ENCODE measurements at places on chromosomes 11 and 22. TPM values are rescaled to one million over a fixed set of nuclear protein-coding genes. Genes with fewer than 3 reads are reported as not detected.

DNA sequence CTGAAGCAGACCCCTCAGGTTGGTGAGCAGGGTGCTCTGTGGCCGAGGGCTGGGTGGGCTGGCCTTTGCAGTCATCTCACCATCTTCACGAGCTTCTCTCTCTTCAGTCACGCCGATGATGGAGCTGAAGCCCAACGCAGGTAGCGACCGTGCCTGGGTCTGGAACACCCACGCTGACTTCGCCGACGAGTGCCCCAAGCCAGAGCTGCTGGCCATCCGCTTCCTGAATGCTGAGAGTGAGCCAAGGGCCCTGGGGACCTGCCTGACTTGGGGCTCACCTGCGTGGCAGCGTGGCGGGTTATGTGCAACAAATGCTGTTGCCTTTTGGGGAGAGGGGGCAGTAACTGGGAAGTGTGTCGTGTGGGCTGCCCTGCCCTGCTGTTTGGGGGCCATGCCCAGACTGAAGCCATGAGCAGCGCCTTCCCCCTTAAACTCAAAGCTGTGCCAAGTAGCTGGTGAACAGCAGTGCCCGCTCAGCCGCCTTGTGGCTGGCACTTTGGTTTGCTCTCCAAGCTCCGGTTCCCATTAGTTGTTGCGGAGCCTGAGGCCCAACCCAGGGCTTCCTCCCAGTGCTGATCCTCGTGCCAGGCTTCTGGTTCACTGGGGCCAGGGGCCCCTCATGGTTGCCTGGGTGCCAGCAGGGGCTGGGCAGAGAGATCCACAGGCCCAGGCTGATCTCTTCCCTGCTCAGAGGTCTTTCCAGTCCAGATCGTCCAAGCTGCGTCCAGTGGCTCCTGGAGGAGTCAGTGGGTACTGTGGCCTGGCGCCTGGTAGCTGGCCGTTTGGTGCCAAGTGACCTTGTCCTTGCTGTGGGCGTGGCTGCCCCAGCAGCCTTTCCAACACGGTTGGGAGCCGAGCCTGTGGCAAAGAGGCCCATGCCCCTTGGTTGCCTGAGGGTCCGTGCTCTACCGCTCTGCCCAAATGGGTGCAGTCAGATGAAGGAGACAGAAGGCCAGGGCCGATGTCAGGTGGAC is 6.1 kb upstream of the ZDHHC8 start:
- DNase-seq: no peak

- no peak for DNase-seq
Observed at GRCh38 chr11:57278721-57279095, 41.7 kb upstream of the APLNR start.

GRCh38 chr11:88203604-88204003 is 28.4 kb upstream of the RAB38 start:
- no peak for DNase-seq

DNA sequence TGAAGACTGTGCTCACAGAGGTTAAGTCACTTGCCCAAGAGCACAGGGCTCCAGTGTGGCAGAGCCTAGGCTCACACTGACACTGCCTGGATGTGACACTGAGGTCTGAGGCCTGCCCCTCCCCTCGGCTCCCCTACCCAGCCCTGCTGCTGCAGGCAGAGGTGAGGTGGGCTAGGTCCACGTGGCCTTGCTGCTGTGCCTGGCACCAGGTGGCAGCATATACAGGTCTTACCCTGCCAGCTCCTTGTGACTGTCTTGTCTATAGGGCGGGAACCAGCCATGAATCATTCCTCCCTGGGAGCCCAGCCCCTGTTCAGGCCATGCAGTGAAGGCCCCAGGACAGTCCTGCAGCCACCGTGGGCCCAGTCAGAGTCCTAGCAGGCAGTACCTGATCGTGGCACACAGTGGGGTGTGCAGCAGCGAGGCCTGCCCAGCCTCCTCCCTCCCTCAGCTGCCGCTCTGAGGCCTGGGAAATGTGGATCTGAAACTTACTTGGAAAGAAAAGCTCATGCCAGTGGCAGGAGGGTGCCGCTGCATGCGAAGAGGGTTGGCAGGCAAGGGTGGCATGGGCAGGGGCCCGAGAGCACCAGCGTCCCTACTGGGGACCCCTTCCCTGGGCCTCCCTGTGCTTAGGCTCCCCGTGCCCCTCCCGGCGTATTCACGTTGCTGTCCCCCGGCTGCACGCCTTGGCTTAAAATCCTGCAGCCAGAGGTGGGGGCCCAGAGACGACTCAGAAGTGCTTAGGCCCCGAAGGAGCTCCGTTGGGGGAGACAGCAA is 1.2 kb upstream of the CERK start:
- DNase-seq: no peak

GRCh38 chr11:128714123-128714522 is 20.3 kb downstream of the FLI1 start:
- no peak for DNase-seq

GRCh38 chr11:73584831-73585230 is 13.1 kb downstream of the FAM168A start:
- no peak for DNase-seq

DNA sequence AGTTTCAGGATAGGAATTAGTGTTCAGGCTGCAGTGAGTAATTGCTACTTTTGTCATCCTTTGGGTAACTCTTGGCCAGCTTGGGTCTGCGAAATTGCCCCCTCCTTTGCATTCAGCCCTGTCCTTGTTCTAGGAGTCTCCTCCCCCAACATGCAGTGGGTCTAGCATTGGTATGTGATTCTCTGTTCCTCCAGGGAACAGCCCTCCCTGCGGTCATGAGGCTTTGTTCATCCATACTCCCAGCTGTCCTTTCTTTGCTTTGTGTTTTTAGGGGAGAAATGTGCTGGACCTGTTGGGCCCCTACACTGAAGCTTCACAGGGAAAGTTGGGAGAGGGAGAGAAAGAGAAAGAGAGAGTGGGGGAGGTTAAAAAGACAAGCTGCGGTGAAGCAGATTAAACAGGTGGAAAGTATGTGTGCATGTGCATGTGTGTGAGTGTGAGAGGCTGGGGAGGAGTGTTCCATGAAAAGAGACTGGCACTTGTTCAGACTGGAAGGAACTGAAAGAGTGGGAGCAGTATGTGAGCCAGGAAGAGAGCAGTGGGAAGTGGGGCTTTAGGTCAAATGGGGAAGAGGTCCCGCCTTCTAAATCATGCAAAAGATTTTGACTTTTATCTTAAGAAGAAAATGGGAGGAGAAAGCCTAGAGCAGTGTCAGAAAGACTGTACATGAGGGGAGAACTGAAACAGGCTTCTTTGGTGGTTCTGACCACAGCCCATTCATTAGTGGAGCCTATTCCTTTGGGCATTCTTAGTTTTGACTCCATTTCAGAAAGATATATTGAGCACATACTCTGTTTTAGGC is 17.9 kb upstream of the SESN3 start:
- DNase-seq: no peak

- DNase-seq: no peak
Observed at GRCh38 chr11:105507496-105508254, 102.2 kb upstream of the GRIA4 start.

- DNase-seq: no peak
Observed at GRCh38 chr11:69554849-69555248, 73.4 kb downstream of the LINC01488 start.

DNA sequence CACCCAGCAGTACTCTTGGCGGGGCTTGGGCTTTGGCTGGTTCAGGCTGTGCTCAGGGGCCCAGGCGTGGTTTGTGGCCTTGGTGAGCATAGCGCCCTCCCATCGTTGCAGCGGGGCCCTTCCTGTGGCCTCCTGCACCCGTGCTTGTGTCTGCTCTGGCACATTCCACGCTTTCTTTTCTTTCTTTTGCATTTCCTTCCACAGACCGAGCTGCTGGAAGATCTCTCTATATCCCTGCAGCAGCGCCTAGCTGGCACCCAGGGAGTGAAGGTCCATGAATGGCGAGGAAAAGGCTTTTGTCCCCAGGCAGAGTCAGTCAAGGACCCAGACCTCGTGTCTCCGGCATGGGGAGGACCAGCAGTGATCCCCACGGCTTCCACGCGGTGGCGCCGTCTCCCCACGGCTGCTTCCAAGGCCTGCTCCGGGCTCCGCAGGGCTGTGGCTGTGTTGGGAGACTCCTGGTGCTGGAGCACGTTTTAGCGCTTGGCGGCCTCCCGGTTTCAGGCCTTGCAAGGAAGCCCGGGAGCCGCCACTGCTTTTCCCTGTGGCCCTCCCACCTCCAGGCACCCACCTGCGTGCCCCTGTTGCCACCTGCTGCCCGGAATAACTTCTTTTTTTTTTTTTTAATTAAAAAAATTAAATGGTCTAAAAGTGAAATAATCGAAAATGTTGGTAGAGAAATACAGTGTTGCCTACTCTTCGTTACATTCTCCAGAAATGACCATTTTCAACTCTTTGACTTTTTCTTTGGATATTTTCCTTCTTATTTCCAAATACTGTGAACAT is 28.5 kb downstream of the GLB1L2 start:
- DNase-seq: peak; percentile 79

DNA sequence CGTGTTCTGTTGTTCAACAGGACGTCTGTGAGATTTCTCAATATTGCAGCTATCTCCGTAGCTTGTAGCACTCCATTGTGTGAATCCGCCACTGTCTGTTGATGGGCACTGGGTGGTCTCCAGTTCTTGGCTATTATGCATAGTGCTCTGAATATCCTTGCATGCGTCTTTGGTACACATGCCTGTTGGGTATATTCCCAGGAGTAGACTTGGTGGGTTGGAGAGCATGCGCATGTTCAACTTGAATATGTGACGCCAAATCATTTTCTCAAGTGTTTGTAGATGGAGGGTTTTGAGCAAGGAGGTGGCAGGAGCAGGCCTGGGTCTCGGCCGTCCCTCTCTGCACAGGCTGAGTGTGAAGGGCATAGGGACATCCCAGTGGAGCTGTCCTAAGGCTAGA is 24.8 kb upstream of the TSKU start:
- no peak for DNase-seq

GRCh38 chr11:11069841-11070835 is 212.3 kb upstream of the ZBED5 start:
- no peak for DNase-seq

- DNase-seq: no peak
Observed at GRCh38 chr11:4059424-4059823, 35.2 kb upstream of the RRM1 start.

DNA sequence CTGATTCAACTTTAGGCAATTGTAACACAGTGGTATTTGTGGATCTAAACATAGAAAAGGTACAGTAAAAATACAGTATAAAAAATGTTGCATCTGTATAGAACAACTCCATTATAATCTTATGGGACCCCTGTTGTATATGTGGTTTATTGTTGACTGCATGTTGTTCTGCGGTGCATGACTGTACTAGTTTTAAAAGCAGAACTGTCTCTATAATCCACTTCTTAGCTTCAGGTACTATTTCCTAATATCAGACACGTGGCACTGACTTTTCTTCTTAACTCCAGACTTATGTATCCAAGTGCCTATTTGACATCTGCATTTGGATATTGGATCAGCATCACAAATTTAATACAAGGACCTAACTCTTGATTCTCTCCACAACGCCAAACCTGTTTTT is 41.1 kb downstream of the PACS1 start:
- no peak for DNase-seq

DNA sequence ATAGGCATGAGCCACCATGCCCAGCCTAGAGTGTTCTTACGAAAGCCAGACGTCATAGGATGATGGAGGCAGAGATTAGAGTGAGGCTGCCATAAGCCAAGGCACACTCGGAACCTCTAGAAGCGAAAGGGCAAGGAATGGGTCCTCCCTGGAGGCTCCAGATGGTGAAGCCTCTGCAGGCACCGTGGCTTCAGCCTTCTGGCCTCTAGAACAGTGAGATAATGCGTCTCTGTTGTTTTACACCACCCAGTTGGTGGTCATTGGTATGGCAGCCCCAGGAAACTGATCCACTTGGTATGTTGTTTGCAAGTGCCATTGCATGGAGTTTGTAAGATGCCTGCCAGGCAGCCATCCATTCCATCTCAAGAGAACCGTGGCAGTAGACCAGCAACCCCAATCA is 791.0 kb downstream of the TBC1D22A start:
- no peak for DNase-seq

DNA sequence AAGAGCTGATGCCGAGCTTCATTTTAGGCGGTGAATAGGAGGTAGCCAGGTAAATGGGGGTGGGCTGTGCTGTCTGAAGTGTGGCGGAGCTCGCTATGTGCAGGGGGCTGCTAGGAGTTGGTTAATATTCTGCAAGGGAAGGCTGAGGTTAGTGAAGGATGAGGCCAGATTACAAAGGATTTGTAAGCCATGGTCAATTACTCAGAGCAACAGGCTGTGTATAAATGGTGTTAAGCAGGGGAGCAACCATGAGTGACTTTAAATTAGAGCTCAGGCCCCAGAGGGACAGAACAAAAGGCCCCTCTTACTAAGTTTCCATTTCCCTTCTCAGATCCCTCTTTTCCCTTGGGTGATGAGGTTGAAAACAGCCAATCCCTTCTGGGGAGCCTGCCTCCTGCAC is 7.3 kb upstream of the MCAM start:
- DNase-seq: no peak

DNA sequence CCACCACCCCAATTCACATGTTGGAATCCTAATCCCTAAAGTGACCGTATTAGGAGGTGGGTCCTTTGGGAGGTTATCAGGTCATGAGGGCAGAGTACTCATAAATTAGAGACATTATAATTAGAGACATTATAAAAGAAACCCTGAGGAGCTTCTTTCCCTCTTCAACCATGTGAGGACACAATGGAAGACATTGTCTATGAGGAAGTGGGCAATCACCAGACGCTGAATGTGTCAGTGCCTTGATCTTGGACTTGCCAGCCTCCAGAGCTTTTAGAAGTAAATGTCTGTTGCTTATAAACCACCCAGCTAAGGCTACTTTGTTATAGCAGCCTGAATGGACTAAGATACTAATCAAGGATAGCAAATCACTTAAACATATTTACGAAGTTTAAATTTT is 14.8 kb downstream of the GAB2 start:
- no peak for DNase-seq

GRCh38 chr11:45890886-45891550 is 5.6 kb downstream of the MAPK8IP1 start:
- DNase-seq: no peak

DNA sequence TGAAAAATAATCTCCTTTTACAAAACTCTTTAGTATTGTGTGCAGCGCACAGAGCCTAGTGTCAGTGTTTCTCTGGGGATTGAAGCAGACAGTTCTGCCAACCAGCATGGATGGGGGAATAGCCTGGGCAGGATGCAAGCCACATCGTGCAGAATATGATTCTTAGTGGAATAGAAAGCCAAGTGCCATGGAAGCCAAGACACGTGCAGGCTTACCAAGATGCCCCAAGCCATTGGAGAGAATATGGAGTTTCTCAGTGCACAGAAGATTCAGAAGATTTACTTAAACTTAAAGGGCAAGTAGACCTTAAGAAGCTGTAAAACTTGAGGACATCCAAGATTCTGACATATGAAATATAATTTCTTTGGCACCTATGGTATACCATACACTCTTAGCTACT is 917.6 kb downstream of the NTM start:
- DNase-seq: no peak

Gene KREMEN1
- total RNA-seq: 9.5 TPM

Gene DERL3
- 6.6 TPM for total RNA-seq

Gene OR6A2
- total RNA-seq: 1.2 TPM

Gene F2
- not detected for total RNA-seq

Gene TREH
- not detected for total RNA-seq

Gene TSSK2
- not detected for total RNA-seq

Gene HEPHL1
- total RNA-seq: not detected

Gene COX8A
- 257 TPM for total RNA-seq

Gene PICALM
- total RNA-seq: 328 TPM

Gene KCNK4
- 2.3 TPM for total RNA-seq

Data from breast epithelium (tissue), 4 donors.